ENCODE measurements at places on chromosomes 4 and X. TPM values are rescaled to one million over a fixed set of nuclear protein-coding genes. Genes with fewer than 3 reads are reported as not detected.

DNA sequence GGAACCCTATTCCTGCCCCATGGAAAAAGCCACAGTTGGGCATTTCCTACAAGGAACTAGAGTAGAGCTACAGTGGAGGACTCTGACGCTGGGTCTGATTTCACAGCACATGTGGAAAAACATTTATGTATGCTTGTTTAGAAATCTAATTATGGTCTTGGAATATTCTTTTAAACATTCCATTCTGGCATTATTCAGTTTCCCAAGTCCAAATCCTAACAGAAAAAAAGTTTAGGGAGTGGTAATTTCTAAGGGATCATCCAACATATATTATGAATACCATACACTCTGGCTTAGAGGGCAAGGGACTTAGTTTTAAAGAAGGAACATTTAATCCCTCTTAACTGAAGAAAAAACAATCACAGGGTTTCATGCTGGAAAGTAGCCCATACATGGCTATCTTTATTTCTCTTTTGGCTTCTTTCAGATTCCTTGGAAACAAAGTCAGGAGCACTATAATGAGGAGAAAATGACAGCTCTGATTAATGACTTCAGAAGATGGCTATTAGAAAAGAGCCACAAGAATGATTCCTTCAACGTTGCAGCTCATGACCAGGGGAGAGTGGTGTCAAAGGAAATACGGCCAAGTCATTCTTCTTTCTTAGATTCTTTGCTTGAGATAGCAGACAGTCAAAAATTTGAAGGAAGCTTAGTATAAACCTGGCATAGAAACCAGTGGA is 56.1 kb downstream of the CNGA2 start:
- no peak for DNase-seq

- no peak for DNase-seq
Measured at GRCh38 chr4:108359986-108360681, 191.4 kb upstream of the LEF1 start.

- peak; percentile 54 for DNase-seq
Measured at GRCh38 chr4:15162465-15163283, 160.4 kb downstream of the CPEB2 start.

DNA sequence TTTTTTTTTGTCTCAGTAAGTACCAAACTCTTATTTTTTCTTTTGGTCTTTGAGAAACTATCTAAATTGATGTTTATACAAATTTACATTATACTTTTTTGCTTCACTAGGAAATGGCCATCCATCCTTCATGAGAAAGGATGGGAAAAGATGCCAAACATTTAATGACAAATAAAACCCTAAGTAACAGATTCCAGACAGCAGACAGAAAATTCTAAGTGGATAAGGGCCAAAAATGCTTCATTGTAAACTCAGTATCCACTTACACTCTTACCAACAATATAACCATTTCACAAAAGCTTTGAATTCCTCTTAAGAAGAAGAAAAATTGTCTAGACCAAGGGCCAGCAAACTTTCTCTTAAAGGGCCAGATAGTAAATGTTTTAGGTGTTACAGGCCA is 3.5 kb downstream of the GUCY1B1 start:
- DNase-seq = no peak

DNA sequence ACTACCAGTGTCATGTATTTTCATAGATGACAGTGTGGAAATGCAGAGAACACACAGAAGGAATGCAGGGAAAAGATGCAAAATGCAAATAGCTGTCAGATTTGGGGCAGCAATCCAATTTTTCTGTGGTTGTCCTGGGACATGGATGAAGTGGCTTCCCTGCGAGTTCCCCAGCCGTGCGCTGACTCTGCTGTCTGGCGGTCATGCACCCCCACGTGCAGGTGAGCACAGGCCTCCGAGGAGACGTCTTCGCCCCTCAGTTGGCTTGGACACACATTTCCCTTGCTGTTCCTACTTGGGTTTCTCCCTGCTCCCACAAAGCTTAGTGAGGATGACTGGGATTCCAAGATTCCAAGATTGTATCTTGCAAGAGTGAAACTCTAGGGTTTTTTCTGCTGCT is 24.4 kb downstream of the BLOC1S4 start:
- DNase-seq = no peak

The TRO gene
- 78.4 TPM for total RNA-seq

Measured in cerebellum (tissue), 4 donors.